ENCODE measurements at places on chromosomes 6 and 20.

GRCh38 chr20:51305316-51306052 is 237.0 kb downstream of the NFATC2 start:
- no peak for DNase-seq

- peak; percentile 7 for DNase-seq
Measured at GRCh38 chr6:42136508-42137193, 5.8 kb downstream of the C6orf132 start.

GRCh38 chr6:3438190-3439167 is 18.4 kb downstream of the SLC22A23 start:
- no peak for DNase-seq

GRCh38 chr6:45494416-45495135 is 116.8 kb upstream of the SUPT3H start:
- DNase-seq: no peak

DNA sequence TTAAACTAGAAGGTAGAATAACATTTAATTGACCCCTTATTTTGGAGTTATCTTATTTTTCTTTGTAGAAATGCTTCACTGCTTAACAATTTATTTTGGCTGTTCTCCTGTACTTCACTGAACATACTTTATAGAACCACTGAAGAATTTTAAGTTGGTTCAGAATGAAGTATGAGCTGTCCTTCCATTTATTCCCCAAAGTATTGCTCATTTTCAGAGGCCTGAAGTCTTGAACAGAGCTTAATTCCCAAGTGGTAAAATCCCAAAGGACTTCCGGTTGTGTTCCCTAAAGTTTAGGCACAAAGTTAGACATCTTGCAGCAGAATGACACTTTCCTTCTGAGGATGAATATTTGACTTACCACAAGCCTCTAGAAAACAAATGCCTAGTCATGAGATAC is 233.3 kb downstream of the TINAG start:
- DNase-seq: no peak

DNA sequence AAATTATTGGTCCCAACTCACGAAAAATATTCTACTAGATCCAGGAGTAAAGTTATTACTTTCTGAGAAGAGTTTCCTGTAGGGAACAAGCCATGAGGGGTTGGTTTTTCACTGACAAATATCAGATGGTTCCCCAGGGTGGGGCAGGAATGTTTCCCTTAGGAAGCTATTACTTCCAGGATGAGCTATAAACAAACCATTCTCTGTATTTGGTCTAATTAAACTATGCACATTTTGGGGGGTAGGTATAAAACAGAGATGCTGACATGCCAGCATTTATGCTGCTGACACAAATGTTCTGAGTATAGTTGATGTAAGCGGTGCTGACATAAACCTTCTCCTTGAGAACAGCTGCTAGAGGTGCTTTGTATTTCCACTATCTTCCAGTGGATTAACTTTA is 54.2 kb downstream of the OGFRL1 start:
- DNase-seq: no peak

- DNase-seq: no peak
Measured at GRCh38 chr20:5191829-5192569, 65.2 kb downstream of the CDS2 start.

- no peak for DNase-seq
Measured at GRCh38 chr6:31401403-31401802, 2.0 kb upstream of the MICA start.

DNA sequence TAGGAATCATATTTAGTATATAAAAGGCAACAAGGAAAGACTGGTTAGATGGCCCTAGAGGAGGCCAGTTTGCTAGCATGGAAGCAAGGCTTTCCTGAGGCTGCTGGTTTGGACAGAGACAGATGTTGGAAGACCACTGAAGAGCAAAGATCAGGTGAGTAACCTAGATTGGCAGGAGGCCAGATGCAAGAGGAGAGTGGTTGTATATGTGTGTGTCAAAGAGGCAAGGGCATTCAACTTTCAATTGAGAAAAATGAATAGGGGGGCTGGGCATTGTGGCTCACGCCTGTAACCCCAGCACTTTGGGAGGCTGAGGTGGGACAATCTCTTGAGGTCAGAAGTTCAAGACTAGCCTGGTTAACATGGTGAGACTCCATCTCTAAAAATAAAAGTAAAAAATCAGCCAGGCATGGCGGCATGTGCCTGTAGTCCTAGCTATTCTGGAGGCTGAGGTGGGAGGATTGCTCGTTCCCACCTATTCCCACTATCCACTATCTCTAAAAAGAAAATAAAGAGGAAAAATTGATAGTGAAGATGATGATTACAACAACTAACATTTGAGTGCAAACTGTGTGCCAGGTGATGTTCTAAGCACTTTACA is 79.8 kb downstream of the PRDM1 start:
- no peak for DNase-seq

GRCh38 chr6:44624936-44625573 is 237.5 kb downstream of the CDC5L start:
- no peak for DNase-seq

GRCh38 chr6:760982-761955 is 68.3 kb upstream of the EXOC2 start:
- DNase-seq: no peak

- DNase-seq: peak; percentile 53
Measured at GRCh38 chr6:85641897-85642773, 551 bp downstream of the SYNCRIP start.

DNA sequence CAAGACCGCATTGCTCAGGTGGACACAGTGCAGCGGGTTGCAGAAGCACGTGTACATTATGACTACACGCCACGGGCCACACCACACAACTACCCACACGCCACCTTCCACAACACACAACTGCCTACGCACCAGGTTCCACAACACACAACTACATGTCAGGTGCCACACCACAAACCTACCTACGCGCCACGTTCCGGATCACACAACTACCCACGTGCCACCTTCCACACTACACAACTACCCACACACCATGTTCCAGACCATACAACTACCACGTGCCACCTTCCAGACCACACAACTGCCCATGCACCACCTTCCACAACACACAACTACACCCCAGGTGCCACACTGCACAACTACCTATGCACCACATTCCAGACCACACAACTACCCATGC is 20.5 kb downstream of the THBS2 start:
- no peak for DNase-seq

- DNase-seq: no peak
Measured at GRCh38 chr6:78749326-78749725, 118.0 kb upstream of the IRAK1BP1 start.

DNA sequence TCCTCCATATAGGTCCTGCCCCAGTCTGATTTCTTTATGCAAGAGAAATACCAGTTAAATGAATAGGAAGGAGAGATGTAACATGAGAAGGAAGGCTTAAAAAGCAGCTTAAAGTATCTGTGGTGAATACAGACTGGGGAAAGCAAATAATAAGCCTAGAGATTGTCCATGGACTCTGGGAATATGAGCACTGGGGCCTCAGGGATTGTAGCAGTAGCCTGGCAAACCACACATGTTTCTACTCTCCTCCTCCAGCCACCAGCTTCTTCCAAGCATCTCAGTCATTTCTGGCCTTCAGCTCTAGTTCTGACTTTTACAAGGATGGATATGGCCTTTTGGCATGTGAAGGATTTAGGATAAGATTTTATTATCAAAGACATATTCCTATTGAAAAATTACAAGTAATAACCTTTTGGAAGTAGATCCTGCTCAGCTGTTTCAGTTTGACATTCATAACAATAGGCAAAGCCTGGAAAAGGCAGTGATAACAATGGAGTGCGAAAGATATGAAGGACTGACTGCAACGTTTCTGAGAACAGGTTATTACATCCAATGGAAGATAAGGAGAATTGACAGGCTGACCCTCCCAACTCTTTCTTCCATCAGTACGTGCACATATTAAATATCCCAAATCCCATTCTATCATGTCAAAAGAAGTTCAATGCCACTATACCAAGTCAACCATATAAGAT is 41.6 kb downstream of the CYP39A1 start:
- no peak for DNase-seq

DNA sequence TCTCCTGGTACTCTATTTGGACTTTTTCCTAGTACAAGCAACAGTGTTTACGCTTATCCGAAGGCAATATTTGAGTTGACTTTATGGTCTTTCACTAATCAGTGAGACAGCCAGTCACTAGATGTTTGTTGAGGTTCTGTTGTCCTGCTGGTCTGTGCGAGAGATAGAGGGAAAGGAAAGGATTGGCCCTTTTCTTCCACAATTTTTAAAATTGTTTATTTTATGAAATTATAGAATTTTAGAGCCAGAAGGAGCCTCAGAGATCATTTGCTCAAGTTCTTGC is 44.4 kb downstream of the MAP3K4 start:
- DNase-seq: no peak

DNA sequence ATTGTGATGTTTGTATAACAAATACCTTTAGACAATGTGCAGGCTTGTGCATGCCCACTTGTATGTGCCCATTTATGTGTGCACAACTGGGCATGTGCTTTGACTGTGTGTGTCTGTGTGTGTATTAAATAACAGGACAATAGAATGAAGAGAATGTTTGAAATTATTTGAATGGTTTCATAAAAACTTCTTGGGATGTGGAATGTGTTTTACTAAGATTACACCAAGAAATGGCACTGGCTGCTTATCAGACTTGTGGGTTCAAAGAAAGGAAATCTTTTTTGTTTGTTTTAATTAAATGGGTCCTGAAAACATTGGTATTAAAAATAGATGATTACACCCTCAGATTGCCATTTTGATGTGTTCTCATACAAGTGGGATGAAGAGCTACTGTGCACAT is 191.6 kb upstream of the CCN2 start:
- no peak for DNase-seq

DNA sequence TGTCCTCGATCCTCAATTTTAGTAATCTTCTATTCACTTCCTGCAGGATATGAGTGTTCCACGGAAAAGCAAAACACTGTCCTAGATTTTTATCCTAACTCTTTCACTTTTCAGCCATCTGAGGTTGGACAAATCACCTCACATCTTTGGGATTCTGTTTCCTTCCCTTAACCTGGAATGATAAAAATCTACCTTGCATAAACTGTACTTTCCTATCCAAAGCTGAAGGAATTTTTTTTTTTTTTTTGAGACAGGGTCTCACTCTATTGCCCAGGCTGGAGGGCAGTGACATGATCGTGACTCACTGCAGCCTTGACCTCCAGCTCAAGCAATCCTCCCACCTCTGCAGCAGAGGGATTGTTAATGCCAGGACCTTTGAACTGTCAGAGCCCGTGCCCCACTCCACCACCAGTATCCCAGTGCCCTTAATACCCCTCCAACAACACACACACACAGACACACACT is 20.5 kb downstream of the CAPN11 start:
- no peak for DNase-seq

GRCh38 chr6:127952831-127953230 is 52.0 kb upstream of the THEMIS start:
- DNase-seq: no peak

DNA sequence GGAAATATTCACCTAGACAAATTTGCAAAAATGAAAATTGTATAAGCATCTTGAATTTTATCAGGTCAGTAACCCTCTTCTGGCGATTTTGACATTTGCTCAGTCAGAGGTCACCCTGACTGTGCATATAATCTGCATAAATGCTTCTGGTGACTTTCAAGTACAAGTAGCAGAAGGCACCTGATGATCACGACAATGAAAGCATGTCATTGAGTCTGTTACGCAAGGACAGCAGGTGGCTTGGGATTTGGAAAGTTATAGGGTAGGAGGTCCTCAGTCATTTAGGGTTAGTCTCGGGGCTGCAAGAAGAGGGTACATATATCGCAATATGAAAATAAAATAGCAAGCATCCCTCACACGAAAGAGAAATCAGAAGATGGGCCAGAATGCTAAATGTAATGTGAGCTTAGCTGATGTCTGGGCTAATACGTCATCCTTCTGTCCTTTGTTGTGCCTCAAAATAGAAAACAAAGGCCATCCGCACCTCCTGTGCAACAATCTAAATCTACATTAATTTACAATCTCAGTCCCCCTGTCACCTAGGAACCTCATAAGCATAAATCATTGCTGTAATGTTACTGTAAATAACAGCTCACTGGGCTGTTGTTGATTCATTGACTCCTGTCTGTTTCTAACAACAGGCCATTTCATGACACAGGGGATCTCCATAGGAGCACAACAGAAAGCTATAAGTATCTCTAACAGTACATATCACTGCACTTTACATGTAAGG is 155.2 kb upstream of the RSPO3 start:
- DNase-seq: no peak
